ENCODE measurements at places on chromosomes 11 and 22. TPM values are rescaled to one million over a fixed set of nuclear protein-coding genes. Genes with fewer than 3 reads are reported as not detected.

- DNase-seq: no peak
Observed at GRCh38 chr11:122816761-122817520, 21.4 kb upstream of the CRTAM start.

PRCP gene
- total RNA-seq: 7.8 TPM

GRCh38 chr11:72328366-72329224, 84.6 kb upstream of the PHOX2A start:
- no peak for DNase-seq

HEPHL1 gene
- total RNA-seq: not detected

SMIM35 gene
- not detected for total RNA-seq

KCNJ11 gene
- total RNA-seq: 182 TPM

MYOD1 gene
- 15.1 TPM for total RNA-seq

- DNase-seq: no peak
Observed at GRCh38 chr22:29216011-29216872, 10.5 kb downstream of the EMID1 start.

DEUP1 gene
- total RNA-seq: not detected

AGBL2 gene
- total RNA-seq: not detected

DNA sequence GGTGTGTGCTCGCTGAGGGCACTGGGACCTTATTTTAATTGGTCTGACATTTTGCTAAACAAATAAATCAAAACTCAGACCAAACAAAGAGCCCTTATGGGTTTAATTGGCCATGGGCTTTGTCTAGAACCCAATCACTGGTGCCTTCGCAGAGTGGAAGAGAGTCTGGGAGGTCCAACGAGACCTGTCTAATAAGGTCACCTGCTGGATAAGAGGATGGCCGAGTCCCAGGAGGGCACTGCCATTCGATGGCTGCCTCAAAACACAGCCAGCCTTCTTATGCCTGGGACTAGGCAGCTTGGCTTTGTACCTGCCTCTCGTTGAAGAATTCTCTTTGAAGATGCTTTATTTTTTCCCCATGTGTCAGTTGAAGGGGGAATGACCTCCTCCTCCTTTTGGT, 171.1 kb downstream of the CEP164 start:
- DNase-seq: no peak

HEPACAM gene
- total RNA-seq: 0.70 TPM

GRCh38 chr11:124329787-124330478, 9.9 kb upstream of the OR8D2 start:
- no peak for DNase-seq

- peak; percentile 19 for DNase-seq
Observed at GRCh38 chr22:33476716-33477115, 418.5 kb upstream of the SYN3 start.

DNA sequence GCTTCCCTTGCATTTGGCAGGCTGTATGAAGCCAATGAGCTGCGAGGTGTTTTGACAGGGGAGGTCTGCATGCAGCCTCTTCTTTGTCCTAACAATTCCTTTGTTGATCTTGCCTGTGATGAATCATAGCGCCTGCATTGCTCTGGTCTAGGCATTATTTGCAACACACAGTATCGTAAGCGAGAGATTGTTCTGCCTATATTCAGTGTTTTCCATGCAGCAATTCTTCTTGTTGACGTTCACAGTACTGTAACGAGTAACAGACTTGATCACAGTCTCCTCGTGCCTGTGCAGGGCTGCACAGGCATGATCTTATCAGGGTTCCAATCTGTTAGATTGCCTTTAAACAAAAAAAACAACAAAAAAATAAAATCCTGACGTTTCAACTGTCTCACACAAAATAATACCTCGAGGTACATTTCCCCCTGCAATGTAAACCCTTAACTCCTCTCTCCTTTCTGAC, 13.9 kb upstream of the ADSL start:
- DNase-seq: no peak

GRCh38 chr22:30104501-30105156, 24.4 kb downstream of the HORMAD2 start:
- no peak for DNase-seq

- no peak for DNase-seq
Observed at GRCh38 chr11:80512491-80512890, 1071.7 kb upstream of the TENM4 start.

GRK3 gene
- 0.49 TPM for total RNA-seq

- no peak for DNase-seq
Observed at GRCh38 chr11:88103337-88104206, 71.7 kb downstream of the RAB38 start.

DNA sequence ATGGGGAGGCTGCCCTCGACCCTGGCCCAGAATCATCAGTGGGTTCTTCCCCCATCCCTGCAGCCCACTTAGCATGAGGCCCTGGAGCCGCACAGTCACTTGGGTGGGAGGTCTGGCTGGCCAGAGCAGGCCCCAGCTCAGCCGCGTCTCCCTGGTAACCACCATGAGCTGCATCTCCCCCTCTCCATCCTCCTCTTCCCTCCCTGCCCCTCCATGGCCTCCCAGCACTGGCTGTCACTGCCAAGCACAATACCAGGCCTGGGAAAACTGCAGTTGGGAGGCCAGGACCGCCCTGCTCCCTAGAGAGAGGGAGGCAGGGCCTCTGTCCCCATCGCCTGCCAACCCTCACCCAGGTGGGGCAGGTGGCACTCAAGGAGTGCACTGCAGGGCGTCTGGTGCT, 8.0 kb downstream of the CSDC2 start:
- no peak for DNase-seq

- no peak for DNase-seq
Observed at GRCh38 chr11:64499261-64500004, 91.6 kb upstream of the SLC22A12 start.
